Adipose tissue (tissue), 3 donors: ENCODE measurements at places on chromosomes 11 and 22. TPM values are rescaled to one million over a fixed set of nuclear protein-coding genes. Genes with fewer than 3 reads are reported as not detected.

The LRRN4CL gene
- 39.1 TPM for polyA plus RNA-seq

The IGSF9B gene
- polyA plus RNA-seq: 2.6 TPM

The PIH1D2 gene
- polyA plus RNA-seq: 0.86 TPM

The TIMM10 gene
- polyA plus RNA-seq: 67.7 TPM

The MAFF gene
- 127 TPM for polyA plus RNA-seq

The KRTAP5-10 gene
- not detected for polyA plus RNA-seq

The TTLL12 gene
- polyA plus RNA-seq: 23.2 TPM

The SCN3B gene
- 0.70 TPM for polyA plus RNA-seq

The LBHD1 gene
- polyA plus RNA-seq: 5.2 TPM

The GPR83 gene
- 0.03 TPM for polyA plus RNA-seq

The UBQLNL gene
- polyA plus RNA-seq: 0.09 TPM

The MRPL21 gene
- 51.8 TPM for polyA plus RNA-seq

The B3GAT3 gene
- 42.7 TPM for polyA plus RNA-seq

The ANO9 gene
- polyA plus RNA-seq: 2.7 TPM

The MISFA gene
- 0.90 TPM for polyA plus RNA-seq

The OR10D3 gene
- not detected for polyA plus RNA-seq

The OR52L1 gene
- not detected for polyA plus RNA-seq

The MMP1 gene
- polyA plus RNA-seq: 0.09 TPM

The KCNJ1 gene
- polyA plus RNA-seq: 0.01 TPM

The BIK gene
- not detected for polyA plus RNA-seq
